H9 (cell line): ENCODE measurements at places on chromosomes 5 and 9. TPM values are rescaled to one million over a fixed set of nuclear protein-coding genes. Genes with fewer than 3 reads are reported as not detected.

DNA sequence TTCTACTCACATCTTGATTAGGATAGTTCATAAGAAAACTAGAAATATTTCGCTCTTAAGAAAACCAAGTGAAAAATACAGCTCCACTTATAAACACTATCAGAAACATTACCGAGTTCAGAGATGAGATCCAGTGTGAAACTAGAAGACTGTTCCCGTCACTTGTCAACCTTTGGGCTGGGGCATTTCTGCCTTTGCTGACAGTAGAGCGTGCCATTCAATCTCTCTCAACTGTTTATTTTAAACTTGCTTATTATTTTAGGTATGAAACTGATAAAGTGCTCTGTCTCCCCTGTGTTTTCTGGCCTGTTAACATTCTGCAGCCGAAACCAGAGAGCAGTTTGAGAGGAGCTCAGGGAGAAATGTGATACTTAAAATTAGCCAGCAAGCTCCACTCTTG is 16.7 kb downstream of the MRRF start:
- H3K36me3 ChIP-seq: peaks cover 10% of the 10 kb centered on the region
- no peak overlapping the region for H3K27ac ChIP-seq
- H3K4me1 ChIP-seq: no peaks in the 10 kb centered on the region; the same call in 1 of the 2 replicates
- DNase-seq: no peak
- H3K4me3 ChIP-seq: no peak overlapping the region

Gene PCDHB10
- total RNA-seq: 1.5 and 1.6 TPM in 2 replicates

Gene CCDC69
- total RNA-seq: 5.3 and 6.0 TPM in 2 replicates

GRCh38 chr9:71929223-71929622 is 17.8 kb downstream of the C9orf85 start:
- no peak overlapping the region for H3K4me3 ChIP-seq
- no peaks in the 10 kb centered on the region for H3K27me3 ChIP-seq
- no peak for DNase-seq
- peaks cover 2% of the 10 kb centered on the region; the same call in 1 of the 2 replicates for H3K4me1 ChIP-seq

DNA sequence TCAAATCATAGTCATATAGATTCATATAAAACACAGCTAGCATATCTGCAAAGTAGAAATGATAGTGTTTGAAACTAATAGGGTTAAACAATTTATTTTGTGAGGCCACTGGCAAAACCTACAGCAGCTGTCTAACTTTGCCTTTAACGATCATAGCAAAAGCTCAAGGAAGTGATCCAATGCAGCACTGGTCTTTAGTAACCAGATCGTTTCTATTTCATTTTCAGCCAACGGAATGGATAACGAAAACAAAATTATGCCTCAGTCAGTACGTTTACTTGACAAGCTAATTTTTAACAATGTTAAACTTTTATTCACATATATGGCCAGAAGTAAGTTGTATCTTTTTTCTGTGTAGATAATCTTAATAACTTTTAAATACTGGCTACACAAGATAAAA is 17.7 kb downstream of the MLLT3 start:
- H3K4me3 ChIP-seq: no peak overlapping the region
- H3K4me1 ChIP-seq: no peaks in the 10 kb centered on the region
- no peak for DNase-seq
- H3K27me3 ChIP-seq: no peaks in the 10 kb centered on the region

DNA sequence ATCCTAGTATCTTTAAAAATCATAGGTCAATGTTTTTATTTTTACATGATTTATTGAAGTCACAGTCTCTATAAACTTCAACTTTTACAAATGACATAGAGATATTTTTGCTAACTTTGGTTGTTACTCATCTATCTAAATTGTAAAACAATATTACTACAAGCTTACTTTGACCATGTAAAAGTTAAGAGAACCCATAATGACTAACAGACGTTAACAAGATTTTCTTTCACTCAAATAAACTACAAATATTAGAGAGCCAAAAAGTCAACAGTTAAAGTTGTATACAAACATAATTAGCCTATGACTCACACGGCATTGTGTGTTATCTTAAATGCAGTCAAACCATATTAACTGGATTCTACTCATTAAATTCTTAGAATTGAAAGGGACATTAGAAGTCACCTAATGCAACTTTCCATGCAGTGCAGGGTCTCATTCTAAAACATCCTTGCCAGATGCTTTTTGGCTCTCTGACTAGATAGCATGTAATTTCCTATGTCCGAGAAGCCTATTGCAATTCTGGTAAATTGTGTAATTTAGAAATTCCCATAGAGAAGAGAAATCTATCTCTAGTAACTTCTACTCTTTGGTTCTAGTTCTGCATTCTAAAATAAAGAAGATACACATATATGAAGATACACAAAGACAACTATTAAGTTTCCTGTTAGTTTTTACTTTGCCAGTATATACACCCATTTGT is 42.2 kb upstream of the UGT3A2 start:
- no peak overlapping the region for H3K4me3 ChIP-seq
- H3K27ac ChIP-seq: no peak overlapping the region
- H3K27me3 ChIP-seq: no peaks in the 10 kb centered on the region
- H3K36me3 ChIP-seq: no peaks in the 10 kb centered on the region
